ENCODE measurements at places on chromosomes 3 and 15.

- DNase-seq, result no peak
These were observed 40.6 kb downstream of the LINGO1 start for GRCh38 chr15:77591968-77592613.

DNA sequence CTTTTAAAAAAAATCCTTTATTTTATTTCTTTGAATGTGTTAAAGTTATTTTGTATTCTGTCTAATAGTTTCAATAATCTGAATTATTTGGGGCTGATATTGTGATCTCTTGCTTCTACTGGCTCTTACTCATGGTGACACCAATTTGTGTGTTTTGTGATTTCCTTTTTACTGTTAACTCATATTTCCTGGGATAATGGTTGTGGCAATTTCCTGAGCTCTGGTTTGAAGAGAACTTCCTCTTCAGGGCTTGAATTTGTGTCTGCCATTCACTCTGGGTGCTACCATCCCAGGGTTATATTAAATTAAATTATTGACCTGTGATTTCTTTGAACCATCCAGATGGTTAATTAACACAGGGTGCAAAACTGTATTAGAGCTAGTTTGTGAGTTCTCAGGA is 60.4 kb upstream of the RNF7 start:
- DNase-seq, result no peak

GRCh38 chr15:96600350-96600749 is 269.9 kb downstream of the NR2F2 start:
- DNase-seq, result no peak

DNA sequence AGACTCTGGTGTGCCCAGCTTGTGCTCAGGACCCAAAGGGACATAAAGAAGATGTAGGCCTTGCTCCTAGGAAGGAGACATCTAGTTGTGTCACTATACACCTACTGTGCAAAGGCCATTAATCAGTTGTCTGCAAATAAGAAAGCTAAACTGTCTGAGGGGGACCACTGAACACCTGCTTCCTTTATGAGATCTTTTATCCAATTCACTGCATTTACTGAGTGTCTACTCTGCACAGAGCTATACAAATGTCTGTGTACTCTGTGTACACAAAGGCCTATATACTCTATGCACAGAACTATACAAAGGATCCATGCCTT is 124.8 kb downstream of the CTNNB1 start:
- no peak for DNase-seq

- DNase-seq, result no peak
These were observed 208.7 kb downstream of the VGLL3 start for GRCh38 chr3:86782286-86782685.

DNA sequence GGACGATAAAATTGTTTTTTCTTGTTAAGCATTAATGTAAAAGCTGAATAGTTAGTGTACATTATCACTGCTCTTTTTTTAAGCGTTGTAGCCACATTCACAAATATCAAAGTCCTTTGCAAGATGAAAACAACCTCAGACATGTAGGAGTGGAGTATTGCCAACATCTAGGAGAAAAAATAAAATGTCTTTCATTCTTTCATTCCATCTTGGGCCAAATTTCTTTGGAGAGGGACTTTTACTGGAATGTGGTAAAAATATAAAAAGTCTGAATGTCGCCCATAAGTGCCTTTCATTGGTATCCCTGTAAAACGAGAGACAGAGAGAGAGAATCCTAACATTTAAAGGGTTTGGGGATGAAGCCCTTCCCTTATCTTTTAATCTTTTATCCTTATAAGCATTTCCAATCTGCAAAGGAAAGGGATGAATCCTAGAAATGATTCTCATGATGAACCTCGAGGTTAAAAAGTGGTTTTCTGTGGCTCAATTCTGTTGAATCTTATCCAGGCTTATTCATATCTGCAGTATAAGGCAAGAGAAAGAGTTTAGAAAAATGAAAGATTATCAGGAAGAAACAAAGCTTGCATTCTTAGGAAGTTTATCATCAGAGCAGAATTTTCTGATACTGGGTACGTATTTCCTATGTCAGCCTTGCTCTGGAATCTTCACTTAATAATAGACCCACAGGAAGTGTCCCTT is 1031.7 kb downstream of the MCTP2 start:
- DNase-seq, result no peak

GRCh38 chr3:51680663-51681230 is 9.7 kb downstream of the TEX264 start:
- no peak for DNase-seq

- no peak for DNase-seq
These were observed 38.2 kb downstream of the DNAH12 start for GRCh38 chr3:57505901-57506300.

GRCh38 chr3:38646062-38646461 is 3.4 kb downstream of the SCN5A start:
- no peak for DNase-seq

DNA sequence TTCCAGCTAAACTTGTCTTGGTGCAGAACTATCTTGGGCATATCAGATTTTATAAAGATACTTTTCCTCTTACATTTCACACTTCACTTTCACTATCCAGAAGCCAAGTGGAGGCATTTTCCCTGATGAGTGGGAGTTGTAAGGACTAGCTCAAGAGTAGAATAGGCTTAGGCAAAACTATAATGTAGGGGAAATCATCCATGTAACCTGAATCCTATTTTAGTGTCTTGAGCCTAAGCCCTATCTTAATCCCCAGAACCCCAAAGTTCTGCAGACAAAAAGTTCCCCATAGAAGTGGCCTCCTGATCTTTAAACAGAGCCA is 42.2 kb upstream of the CD47 start:
- no peak for DNase-seq

DNA sequence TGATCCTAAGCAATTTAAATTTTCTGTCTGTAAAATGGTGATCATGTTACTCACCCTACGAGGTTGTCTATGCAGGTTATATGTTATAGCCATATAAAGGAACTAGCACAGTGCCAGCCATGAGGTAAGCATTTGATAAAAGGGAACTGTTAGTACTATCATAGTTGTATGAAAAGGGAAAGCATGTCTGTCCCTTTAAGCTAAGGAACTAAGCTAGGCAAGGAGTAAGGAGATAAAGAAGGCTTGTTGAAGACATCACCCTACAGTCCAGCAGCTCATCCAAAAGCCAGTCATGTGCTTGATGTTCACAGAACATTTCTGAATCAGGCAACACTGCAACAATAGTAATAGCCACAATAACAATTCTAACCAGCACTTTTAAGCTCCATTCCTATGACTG is 243.9 kb downstream of the ZBTB20 start:
- no peak for DNase-seq

- DNase-seq, result no peak
These were observed 554.5 kb downstream of the AGBL1 start for GRCh38 chr15:86634146-86634545.

GRCh38 chr15:63256433-63257274 is 20.8 kb upstream of the APH1B start:
- DNase-seq, result no peak

- no peak for DNase-seq
These were observed 5.0 kb downstream of the SLC12A8 start for GRCh38 chr3:125207507-125207906.

DNA sequence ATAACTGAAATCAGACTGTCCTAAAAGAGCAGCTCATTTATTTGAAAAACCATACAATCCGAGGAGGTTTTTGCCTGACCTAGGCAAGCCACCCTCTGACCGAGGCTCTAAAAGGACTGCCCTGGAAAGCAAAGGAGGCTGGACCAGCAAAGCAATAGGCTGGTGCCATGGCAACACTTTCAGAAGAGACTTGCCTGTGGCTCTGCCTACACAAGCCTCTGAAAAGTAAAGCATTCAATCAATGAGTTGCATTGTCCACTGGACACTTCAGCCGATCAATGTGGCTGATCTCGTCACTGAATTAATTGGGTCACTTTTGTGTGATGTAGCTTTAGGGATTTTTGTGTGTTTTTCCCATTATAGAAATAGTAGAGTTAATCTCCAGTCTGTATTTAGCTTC is 99.1 kb upstream of the SEMA6D start:
- DNase-seq, result no peak

All from gastrocnemius medialis (tissue), 4 donors.